IMR-90 (cell line): ENCODE measurements at places on chromosomes 3 and 15.

GRCh38 chr3:157500232-157500631, 3.0 kb downstream of the VEPH1 start:
- no peak overlapping the region for H3K27ac ChIP-seq
- peaks cover 5% of the 10 kb centered on the region; the same call in 1 of the 2 replicates for H3K4me1 ChIP-seq
- H3K36me3 ChIP-seq, result no peaks in the 10 kb centered on the region
- H3K27me3 ChIP-seq, result no peaks in the 10 kb centered on the region

DNA sequence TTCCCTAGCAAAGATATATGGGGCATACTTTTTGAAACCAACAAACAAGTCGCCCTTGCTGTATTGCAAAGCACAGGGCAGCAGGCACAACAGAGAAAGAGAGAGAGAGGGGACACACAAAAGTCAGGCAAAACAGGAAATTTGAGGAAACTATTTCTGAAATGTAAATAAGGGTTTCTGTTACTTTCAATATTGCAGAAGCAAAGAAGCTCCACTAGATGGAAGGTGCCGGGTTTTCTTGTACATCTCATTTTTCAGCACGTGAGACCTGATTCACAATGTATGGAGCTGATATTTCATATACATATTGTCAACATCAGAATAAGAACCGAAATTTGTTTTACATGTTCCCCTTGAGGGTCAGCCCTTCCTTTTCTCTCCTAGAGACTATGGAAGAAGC, 127.4 kb downstream of the FOXP1 start:
- DNase-seq, result peak; percentile 31
- no peaks in the 10 kb centered on the region for H3K36me3 ChIP-seq

GRCh38 chr3:35900079-35900478, 260.8 kb downstream of the ARPP21 start:
- no peak overlapping the region for H3K27ac ChIP-seq
- H3K27me3 ChIP-seq, result no peaks in the 10 kb centered on the region
- H3K4me3 ChIP-seq, result no peak overlapping the region
- no peak for DNase-seq
- no peaks in the 10 kb centered on the region for H3K36me3 ChIP-seq

DNA sequence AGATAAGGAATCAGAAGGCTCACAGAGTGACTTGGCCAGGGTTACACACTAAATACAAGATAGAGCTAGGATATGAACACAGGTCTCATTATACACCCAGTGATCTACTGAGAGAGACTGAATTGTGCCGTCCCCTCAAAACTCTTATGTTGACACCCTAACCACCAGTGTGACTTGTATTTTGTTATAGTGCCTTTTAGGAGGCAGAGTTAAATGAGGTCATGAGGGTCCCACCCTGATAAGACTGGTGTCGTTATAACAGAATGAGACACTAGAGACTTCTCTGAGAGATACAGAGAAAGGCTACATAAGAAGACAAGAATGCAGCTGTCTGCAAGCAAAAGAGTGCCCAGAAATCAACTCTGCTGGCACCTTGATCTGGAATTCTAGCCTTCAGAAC, 12.6 kb downstream of the KPNA1 start:
- no peaks in the 10 kb centered on the region for H3K27me3 ChIP-seq
- no peak overlapping the region for H3K27ac ChIP-seq
- peaks cover 5% of the 10 kb centered on the region; the same call in 1 of the 2 replicates for H3K4me1 ChIP-seq
- DNase-seq, result no peak

DNA sequence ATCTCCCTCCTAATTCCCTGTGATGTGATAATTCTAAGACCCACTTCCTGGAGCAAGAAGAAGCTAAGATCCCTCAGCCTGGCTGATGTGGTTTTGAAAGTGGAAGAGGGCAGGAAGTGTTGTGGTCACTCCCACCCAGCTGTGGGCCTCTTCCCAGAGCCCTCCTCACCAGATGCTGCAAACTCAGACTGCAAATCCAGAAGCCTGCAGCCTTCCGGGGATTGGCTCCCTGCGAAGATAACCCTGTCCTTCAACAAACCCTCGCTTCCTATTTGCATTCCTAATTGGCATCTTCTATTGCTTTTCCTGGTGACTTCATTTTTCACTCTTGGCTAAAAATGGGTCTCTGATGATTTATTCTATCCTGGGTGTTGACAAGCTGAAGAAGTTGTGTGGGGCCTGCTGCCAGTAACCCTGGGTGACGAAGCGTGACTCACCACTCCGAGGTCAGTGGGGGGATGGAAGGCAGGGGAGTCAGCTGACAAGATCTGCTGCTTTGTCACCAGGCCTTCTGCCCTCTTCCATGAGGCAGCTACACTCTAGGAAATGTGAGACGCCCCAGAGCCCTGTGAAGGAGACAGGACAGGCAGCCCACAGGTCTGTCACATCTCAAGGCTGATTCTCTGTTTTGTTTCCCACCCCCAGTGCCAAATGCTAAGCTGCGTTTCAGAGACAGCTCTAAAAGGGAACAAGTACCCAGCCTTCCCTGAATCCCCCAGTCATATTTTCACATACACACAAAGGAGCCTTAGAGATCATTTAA, 99.7 kb upstream of the LIPC start:
- no peaks in the 10 kb centered on the region for H3K36me3 ChIP-seq
- DNase-seq, result peak; percentile 100
- H3K27me3 ChIP-seq, result no peaks in the 10 kb centered on the region
- H3K4me3 ChIP-seq, result no peak overlapping the region
- H3K27ac ChIP-seq, result peak overlapping the region; percentile 93

- H3K36me3 ChIP-seq, result no peaks in the 10 kb centered on the region
- no peaks in the 10 kb centered on the region for H3K27me3 ChIP-seq
- H3K4me1 ChIP-seq, result no peaks in the 10 kb centered on the region
- no peak overlapping the region for H3K4me3 ChIP-seq
- no peak for DNase-seq
Measured at GRCh38 chr3:105065895-105066839, 300.5 kb upstream of the ALCAM start.

DNA sequence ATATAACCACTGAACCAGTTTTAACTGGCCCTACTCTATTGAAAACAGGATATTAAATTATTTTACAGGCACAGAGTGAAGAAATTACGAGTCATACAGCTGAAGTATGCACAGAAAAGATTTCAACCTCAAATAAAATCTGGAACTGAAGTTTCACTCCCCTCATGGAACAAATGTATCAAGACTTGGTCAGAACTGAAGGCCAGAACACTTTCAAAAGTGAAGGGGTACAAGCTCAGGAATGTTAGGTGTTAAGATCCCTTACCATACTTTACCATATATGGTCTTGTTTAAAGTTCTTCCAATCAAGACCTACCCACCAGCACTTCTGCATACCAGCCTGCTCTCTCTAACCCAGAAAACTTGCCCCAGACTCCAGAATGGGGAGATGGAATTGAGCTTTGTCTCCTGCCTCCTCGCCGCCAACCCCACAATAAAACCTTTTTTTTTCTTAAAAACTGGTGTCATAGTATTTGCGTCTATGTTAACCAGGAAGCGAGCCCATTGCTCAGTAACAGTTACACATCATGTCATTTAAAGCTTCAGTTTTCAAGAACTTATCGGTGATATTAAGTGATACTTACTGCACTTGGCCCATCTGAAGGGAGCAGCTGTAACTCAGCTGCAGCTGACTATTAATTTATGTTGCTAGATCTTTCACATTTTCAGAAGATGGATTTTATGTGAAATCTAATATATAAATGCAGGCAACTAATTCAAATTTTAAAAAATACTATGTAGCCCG, 59.9 kb downstream of the OXSM start:
- peaks cover 7% of the 10 kb centered on the region for H3K4me1 ChIP-seq
- no peaks in the 10 kb centered on the region for H3K27me3 ChIP-seq
- DNase-seq, result peak; percentile 57
- H3K36me3 ChIP-seq, result no peaks in the 10 kb centered on the region
- peak overlapping the region; percentile 22; the same call in 1 of the 2 replicates for H3K27ac ChIP-seq
- no peak overlapping the region for H3K4me3 ChIP-seq

- H3K27ac ChIP-seq, result no peak overlapping the region
- peak; percentile 76 for DNase-seq
- no peak overlapping the region for H3K4me3 ChIP-seq
- H3K36me3 ChIP-seq, result no peaks in the 10 kb centered on the region
Measured at GRCh38 chr3:51371943-51372557, 13.0 kb upstream of the MANF start.

GRCh38 chr15:90049666-90050604, 48.8 kb downstream of the ZNF710 start:
- no peak overlapping the region for H3K27ac ChIP-seq
- DNase-seq, result no peak
- no peaks in the 10 kb centered on the region for H3K36me3 ChIP-seq
- H3K27me3 ChIP-seq, result no peaks in the 10 kb centered on the region

DNA sequence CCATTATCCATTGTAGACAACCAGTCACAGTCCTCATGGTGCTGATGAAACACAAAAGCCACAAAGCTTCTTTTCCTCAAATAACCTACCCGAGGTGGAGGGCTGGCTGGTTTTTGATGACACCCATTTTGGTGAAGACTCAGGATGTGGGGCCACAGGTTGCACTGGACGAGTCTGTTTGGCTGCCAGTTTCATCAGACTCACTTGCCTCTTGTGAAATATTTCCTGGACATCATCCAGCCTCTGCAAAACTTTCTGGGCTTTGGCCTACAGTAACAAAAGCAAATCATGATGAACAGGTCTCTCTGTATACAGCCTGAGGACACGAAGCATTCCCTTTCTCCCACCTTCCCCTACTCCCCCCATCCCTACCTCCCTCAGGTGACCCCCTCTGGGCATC, 42.2 kb downstream of the B3GNT5 start:
- no peak overlapping the region for H3K4me3 ChIP-seq
- peaks cover 12% of the 10 kb centered on the region for H3K4me1 ChIP-seq
- DNase-seq, result peak; percentile 91
- H3K27me3 ChIP-seq, result no peaks in the 10 kb centered on the region

GRCh38 chr3:116322750-116323375, 122.4 kb downstream of the LSAMP start:
- H3K36me3 ChIP-seq, result no peaks in the 10 kb centered on the region
- DNase-seq, result no peak
- no peak overlapping the region for H3K4me3 ChIP-seq
- no peaks in the 10 kb centered on the region for H3K27me3 ChIP-seq
